ENCODE measurements at places on chromosomes 4 and X.
A peak's percentile ranks its signal among the peaks of the same experiment; 100 is the strongest.

DNA sequence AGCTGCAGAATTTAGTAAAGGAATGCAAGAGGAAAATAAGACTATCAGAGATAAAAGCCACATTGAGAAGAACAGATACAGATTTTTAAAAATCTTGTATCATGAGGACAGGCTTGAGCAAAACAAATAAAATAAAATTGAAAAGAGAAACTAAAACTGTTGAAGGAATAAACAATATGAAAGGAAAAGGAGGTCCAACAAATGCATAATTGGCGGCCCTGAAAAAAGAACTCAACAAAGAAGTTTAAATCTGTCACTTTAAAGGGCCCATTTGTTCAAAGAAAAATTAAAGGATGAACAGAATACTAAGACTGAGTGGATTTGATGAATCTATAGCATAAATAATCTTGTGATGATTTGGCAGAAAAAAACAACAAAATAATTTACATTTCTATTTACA lies 36.5 kb downstream of the TMPRSS11B start:
- DNase-seq: no peak

DNA sequence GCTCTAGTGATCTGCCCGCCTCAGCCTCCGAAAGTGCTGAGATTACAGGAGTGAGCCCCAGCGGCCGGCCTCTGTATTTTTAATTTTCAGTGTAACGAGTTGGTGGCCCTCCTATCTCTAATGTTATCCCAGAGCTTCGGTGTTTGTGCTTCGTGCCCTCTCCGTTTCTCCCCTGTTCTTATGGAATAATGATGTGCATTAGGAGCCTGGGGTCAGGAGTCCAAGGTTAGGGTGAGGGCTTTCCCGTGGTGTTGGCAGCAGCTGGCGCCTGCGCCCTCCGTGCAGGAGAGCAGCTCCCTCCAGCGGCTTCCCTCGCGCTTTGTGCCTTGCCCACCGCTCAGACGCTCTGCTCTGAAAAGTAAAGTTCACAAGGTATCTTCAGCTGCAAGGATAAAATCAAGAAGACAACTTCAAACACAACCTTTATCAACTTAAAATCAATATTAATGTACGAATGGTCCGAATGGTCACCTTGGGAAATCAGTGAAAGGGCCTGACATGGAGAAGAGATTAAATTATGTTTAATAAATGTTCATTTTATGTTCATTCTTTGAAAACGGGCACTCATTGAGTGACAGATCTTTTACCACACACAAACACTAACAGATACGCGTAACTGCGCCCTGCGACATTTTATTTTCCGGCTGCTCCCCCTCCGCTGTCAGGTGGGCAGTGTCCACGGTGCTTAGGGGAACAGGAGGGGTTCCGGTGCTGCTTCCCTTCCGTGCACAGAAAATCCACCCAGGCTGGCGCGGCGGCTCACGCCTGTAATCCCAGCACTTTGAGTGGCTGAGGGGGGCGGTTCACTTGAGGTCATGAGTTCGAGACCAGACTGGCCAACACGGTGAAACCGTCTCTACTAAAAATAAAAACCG lies 62.4 kb downstream of the TRAPPC11 start:
- DNase-seq: peak; percentile 57

GRCh38 chr4:176563591-176563990 lies 229.1 kb downstream of the VEGFC start:
- no peak for DNase-seq

- no peak for DNase-seq
Observed at GRCh38 chr4:113675731-113676697, 85.5 kb downstream of the CAMK2D start.
